ENCODE measurements at places on chromosomes 2 and 18.

- DNase-seq: no peak
- no peaks in the 10 kb centered on the region for H3K27me3 ChIP-seq
- H3K4me3 ChIP-seq: no peak overlapping the region
- H3K27ac ChIP-seq: no peak overlapping the region
- no peaks in the 10 kb centered on the region for H3K36me3 ChIP-seq
These were observed 1138.0 kb upstream of the FAM98A start for GRCh38 chr2:34737146-34737545.

DNA sequence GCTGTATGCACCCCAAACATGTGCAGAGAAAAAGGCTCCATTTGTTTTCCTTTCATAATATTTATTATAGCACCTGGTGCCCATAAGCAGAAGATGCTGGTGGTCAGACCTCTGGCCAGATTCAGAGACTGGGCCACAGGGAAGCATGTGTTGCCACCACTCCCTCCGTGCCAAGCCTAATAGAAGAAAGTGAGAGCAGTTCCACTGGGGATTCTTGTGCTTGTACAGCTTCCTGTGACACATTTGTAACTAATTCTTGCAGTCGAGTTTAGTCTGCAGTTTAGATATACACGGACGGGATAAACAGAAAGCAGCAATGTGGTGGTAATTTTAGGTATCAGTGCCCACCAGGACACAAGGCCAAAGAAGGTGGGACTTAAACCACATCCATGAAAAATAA is 135.4 kb upstream of the PIEZO2 start:
- H3K27me3 ChIP-seq: no peaks in the 10 kb centered on the region
- H3K4me3 ChIP-seq: no peak overlapping the region
- no peaks in the 10 kb centered on the region for H3K36me3 ChIP-seq
- H3K4me1 ChIP-seq: no peaks in the 10 kb centered on the region
- no peak for DNase-seq

GRCh38 chr2:187615902-187616301 is 61.7 kb upstream of the TFPI start:
- H3K4me1 ChIP-seq: no peaks in the 10 kb centered on the region
- no peak for DNase-seq
- no peaks in the 10 kb centered on the region for H3K27me3 ChIP-seq

GRCh38 chr2:182132605-182133004 is 147.0 kb downstream of the PPP1R1C start:
- no peak for DNase-seq
- no peaks in the 10 kb centered on the region for H3K36me3 ChIP-seq
- H3K4me1 ChIP-seq: peaks cover 2% of the 10 kb centered on the region

DNA sequence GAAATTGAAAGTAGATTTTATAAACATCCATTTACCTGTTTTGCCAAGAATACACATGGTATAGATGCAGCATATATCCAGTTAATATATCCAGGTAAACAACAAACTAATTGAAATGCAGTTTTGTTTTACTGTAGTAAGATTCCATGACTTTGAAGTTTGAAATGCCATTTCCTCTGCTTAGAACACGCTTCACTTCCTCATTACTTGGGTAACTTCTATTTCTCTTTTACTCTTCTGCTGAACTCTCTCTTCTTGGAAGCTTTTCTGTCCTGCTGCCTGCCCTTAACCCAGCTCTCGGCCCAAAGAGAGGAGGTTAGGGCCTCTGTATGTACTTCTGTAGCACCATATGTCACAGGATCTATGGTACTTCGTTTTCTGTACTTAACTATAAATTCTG is 14.1 kb upstream of the IL1RL2 start:
- DNase-seq: no peak
- no peak overlapping the region for H3K4me3 ChIP-seq
- no peaks in the 10 kb centered on the region for H3K4me1 ChIP-seq
- H3K27ac ChIP-seq: no peak overlapping the region
- H3K36me3 ChIP-seq: peaks cover 30% of the 10 kb centered on the region

- DNase-seq: no peak
- no peak overlapping the region for H3K27ac ChIP-seq
- no peaks in the 10 kb centered on the region for H3K27me3 ChIP-seq
- H3K36me3 ChIP-seq: no peaks in the 10 kb centered on the region
- H3K4me1 ChIP-seq: no peaks in the 10 kb centered on the region
- H3K4me3 ChIP-seq: no peak overlapping the region
These were observed 103.9 kb downstream of the EVA1A start for GRCh38 chr2:75456825-75457224.

DNA sequence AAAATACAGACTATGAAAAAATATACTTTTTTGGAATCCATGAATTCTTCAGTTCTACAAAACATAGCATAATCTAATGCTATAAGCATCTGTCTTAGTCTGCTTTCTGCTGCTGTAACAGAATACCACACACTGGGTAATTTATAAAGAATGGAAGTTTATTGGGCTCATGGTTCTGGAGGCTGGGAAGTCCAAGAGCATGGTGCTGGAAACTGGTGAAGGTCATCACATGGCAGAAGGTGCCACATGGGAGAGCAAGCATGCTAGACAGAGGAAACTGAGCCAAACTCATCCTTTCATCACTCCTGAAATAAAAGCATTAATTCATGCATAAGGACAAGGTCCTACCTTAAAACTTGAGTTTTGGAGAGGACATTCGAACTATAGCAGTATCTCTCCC is 26.6 kb upstream of the NOSTRIN start:
- H3K36me3 ChIP-seq: no peaks in the 10 kb centered on the region
- DNase-seq: no peak
- no peak overlapping the region for H3K27ac ChIP-seq
- no peak overlapping the region for H3K4me3 ChIP-seq
- H3K4me1 ChIP-seq: peaks cover 12% of the 10 kb centered on the region
- no peaks in the 10 kb centered on the region for H3K27me3 ChIP-seq

DNA sequence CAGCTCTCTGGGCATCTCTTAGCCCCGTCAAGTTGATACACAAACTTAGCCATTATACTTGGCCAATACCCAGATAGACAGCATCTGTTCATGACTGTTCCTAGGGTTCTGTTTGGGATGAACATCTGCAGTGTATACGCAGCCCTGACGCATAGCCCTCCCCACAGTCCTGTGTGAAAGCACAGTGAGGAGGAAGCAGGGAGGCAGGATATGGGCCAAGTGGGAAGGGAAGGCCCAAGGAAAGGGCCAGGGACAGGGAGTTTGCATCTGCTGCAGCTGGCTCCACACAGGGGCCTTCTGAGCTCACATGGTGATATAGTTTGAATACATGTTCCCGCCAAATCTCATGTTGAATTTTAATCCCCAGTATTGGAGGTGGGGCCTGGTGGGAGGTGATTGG is 80.2 kb downstream of the CMPK2 start:
- H3K27ac ChIP-seq: no peak overlapping the region
- no peak for DNase-seq
- H3K4me3 ChIP-seq: no peak overlapping the region
- H3K27me3 ChIP-seq: no peaks in the 10 kb centered on the region
- H3K4me1 ChIP-seq: no peaks in the 10 kb centered on the region

DNA sequence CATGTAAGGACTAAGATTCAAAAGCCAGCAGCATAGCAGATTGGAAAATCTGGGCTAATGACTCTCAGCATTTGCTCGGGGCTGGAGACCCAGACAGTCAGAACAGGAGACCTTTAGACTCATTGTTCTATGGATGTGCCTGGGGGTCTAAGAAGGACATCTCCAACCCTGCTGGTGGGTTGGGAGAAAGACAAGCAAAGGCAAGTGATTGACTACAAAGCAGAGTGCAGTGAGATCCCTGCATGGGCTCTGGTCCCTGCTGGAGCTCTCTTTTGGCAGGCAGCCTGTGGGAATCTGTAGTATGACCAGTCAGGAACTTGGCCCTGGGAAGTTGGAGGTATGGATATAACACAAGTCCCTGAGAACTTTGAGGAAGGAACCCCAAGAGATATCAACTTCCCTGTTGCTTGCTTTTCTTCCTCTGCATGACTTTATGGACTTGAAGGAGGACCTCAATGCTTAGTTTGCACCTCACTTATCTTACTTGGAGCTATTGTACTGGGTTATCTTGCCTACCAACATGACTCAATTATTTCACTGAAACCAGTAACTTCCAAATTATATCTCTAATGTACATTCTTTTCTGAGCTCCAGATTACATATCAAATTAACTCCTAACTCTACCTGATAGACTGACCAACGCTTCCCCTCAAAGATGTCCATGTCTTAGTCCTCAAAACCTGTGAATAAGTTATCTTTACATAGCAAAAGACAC is 236.0 kb downstream of the CYRIA start:
- no peaks in the 10 kb centered on the region for H3K4me1 ChIP-seq
- H3K27ac ChIP-seq: no peak overlapping the region
- H3K27me3 ChIP-seq: no peaks in the 10 kb centered on the region
- no peaks in the 10 kb centered on the region for H3K36me3 ChIP-seq
- DNase-seq: no peak
- no peak overlapping the region for H3K4me3 ChIP-seq

- H3K27ac ChIP-seq: no peak overlapping the region
- no peak for DNase-seq
- H3K4me1 ChIP-seq: no peaks in the 10 kb centered on the region
- H3K27me3 ChIP-seq: no peaks in the 10 kb centered on the region
- H3K4me3 ChIP-seq: no peak overlapping the region
- no peaks in the 10 kb centered on the region for H3K36me3 ChIP-seq
These were observed 66.4 kb upstream of the MSH2 start for GRCh38 chr2:47336259-47337238.

- peak overlapping the region; percentile 74 for H3K27ac ChIP-seq
- no peaks in the 10 kb centered on the region for H3K27me3 ChIP-seq
- H3K4me3 ChIP-seq: no peak overlapping the region
- H3K36me3 ChIP-seq: no peaks in the 10 kb centered on the region
These were observed 43.9 kb upstream of the RAPH1 start for GRCh38 chr2:203578759-203579643.

DNA sequence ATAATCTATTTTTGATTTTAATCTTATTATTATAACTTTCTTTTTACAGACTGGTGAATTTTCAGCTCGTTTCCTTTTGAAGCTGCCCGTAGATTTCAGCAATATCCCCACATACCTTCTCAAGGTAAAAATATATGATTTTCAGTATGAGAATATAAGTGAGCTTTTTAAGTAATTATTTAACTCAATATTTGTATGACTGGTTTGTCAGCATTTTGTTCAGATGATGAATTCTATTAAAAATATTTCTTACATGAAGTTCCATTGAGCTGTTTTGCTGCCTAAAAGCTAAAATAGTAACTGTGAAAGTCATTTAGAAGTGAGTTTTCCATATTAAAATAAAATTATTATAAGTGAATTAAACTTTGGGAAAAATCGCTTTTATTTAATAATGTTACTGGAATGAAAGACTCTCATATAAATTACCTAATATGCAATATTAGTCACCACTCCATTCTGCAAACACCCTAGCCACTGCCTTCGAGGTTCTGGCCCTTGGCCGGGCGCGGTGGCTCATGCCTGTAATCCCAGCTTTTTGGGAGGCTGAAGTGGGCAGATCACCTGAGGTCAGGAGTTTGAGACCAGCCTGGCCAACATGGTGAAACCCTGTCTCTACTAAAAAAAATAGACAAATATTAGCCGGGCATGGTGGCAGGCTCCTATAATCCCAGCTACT is 155.3 kb downstream of the BABAM2 start:
- no peak overlapping the region for H3K4me3 ChIP-seq

DNA sequence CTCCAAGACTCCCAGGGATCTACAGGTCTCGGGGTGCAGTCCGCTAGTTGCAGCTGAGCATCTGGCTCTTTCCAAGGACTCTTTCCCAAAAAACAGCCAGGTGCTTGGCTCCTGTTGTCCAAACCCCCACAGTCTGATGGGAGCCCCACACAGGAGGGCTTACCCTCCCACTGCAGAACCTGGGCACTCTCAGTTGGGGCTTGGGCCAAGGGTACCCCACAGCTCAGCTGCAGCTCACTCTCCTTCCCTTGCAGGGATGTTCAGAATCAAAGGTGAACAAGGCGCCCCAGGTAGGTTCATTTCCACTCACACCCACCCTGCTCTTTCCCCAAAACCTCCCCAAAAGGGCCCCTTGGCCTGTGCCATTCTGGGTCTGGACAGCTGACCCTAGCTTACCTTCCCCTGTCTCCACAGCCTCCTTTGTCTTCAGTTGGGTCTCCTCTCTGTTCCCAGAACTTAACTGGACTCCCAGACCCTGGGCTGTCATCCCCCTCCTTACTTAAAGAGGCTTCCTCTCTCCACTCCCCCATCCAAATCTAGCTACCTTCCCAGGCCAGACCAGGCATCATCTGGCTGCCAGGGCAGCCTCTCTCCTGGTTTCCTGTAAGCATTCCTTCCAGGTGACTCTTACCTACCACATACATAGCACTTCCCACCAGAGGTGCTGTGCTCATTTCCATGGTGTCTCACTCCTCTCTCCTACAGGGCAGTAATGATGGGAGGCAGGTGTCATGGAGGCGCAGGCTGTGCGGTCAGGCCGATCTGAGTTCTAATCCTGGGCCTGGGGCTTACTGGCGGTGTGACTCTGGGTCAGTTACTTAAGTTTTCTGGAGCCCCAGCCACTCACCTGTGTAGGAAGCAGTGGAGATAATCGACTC is 29.5 kb downstream of the MARCO start:
- no peak overlapping the region for H3K27ac ChIP-seq
- H3K4me3 ChIP-seq: no peak overlapping the region
- H3K4me1 ChIP-seq: no peaks in the 10 kb centered on the region
- no peaks in the 10 kb centered on the region for H3K27me3 ChIP-seq
- no peak for DNase-seq

DNA sequence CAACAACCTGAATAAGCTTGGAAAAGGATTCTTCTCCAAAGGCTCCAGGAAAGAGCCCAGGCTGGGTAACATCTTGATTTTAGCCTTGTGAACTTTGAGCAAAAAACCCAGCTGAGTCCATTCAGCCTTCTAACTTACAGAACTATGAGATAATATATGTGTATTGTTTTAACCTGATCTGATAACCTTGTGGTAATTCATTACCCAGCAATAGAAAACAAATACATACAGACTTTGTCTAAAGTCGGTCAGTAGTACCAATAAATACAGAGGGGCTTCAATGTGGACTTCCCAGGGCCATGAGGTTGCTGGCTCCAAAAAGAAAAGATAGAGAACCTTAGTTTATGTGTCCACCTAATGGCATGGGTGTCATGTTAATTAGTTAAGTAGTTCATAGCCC is 191.8 kb downstream of the KCNH7 start:
- no peaks in the 10 kb centered on the region for H3K36me3 ChIP-seq
- no peak overlapping the region for H3K4me3 ChIP-seq
- H3K27me3 ChIP-seq: no peaks in the 10 kb centered on the region
- DNase-seq: peak; percentile 10
- no peaks in the 10 kb centered on the region for H3K4me1 ChIP-seq

GRCh38 chr18:22552254-22552653 is 134.5 kb upstream of the CTAGE1 start:
- H3K36me3 ChIP-seq: no peaks in the 10 kb centered on the region
- DNase-seq: no peak
- H3K4me1 ChIP-seq: no peaks in the 10 kb centered on the region
- H3K27ac ChIP-seq: no peak overlapping the region
- H3K4me3 ChIP-seq: no peak overlapping the region
- no peaks in the 10 kb centered on the region for H3K27me3 ChIP-seq

DNA sequence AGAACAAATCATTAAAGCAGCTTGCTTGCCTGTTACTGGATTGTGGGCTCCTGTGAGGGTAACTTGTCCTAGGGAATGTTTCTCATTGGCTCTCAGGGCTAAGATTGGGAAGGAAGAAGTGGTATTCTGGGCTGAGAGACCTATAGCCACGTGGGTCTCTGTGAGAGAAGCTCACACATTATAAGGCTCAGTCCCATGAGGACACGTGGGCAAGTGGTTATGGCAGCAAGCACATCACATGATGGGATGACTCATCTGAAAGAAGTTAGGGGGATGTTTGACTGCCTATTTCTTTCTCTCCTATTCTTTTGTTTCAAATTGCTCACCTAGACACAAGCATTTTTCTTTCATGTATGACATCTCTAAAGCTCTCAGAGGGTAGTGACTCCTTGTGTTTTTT is 418.0 kb upstream of the ST6GAL2 start:
- H3K4me1 ChIP-seq: no peaks in the 10 kb centered on the region
- DNase-seq: no peak
- no peak overlapping the region for H3K27ac ChIP-seq
- H3K4me3 ChIP-seq: no peak overlapping the region
- no peaks in the 10 kb centered on the region for H3K36me3 ChIP-seq
- H3K27me3 ChIP-seq: no peaks in the 10 kb centered on the region
